ENCODE measurements at places on chromosomes 4 and X. TPM values are rescaled to one million over a fixed set of nuclear protein-coding genes. Genes with fewer than 3 reads are reported as not detected.

DUSP21 gene
- not detected for total RNA-seq

ACOX3 gene
- total RNA-seq = 20.9 TPM

TGIF2LX gene
- not detected for total RNA-seq

HSFX2 gene
- total RNA-seq = not detected

STK32B gene
- total RNA-seq = 3.8 TPM

SGMS2 gene
- 81.9 TPM for total RNA-seq

KCNE5 gene
- not detected for total RNA-seq

CT47B1 gene
- total RNA-seq = not detected

PPP4R3C gene
- total RNA-seq = not detected

ATOH1 gene
- total RNA-seq = not detected

L1CAM gene
- 37.3 TPM for total RNA-seq

CXCL8 gene
- 0.76 TPM for total RNA-seq

H2AZ1 gene
- 746 TPM for total RNA-seq

GLRB gene
- 11.7 TPM for total RNA-seq

MAGED4 gene
- 82.9 TPM for total RNA-seq

ARX gene
- not detected for total RNA-seq

CNGA1 gene
- total RNA-seq = 0.25 TPM

ARR3 gene
- not detected for total RNA-seq

KDM6A gene
- 16.4 TPM for total RNA-seq

USO1 gene
- 27.0 TPM for total RNA-seq

SFRP2 gene
- 0.16 TPM for total RNA-seq

REST gene
- total RNA-seq = 23.5 TPM

DHRSX gene
- total RNA-seq = 31.4 TPM

CRMP1 gene
- total RNA-seq = 6.6 TPM

RPL39 gene
- total RNA-seq = 2,602 TPM

FAM47B gene
- not detected for total RNA-seq

NEIL3 gene
- total RNA-seq = 0.76 TPM

TBC1D8B gene
- 1.9 TPM for total RNA-seq

RIPPLY1 gene
- total RNA-seq = 0.51 TPM

PRKG2 gene
- 0.63 TPM for total RNA-seq
